ENCODE measurements at places on chromosomes 4 and X.

GRCh38 chr4:8092282-8092681 is 66.3 kb downstream of the ABLIM2 start:
- DNase-seq, result no peak

GRCh38 chrX:146433771-146434170 is 375.8 kb upstream of the CXorf51B start:
- no peak for DNase-seq

GRCh38 chrX:80876877-80877276 is 67.2 kb upstream of the BRWD3 start:
- DNase-seq, result peak; percentile 27

DNA sequence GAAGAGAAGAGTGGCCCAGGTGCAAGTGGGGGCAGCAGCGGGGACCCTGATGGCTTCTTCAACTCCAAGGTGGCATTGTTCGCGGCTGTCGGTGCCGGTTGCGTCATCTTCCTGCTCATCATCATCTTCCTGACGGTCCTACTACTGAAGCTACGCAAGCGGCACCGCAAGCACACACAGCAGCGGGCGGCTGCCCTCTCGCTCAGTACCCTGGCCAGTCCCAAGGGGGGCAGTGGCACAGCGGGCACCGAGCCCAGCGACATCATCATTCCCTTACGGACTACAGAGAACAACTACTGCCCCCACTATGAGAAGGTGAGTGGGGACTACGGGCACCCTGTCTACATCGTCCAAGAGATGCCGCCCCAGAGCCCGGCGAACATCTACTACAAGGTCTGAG is 11.4 kb downstream of the EFNB1 start:
- DNase-seq, result no peak

- no peak for DNase-seq
Observed at GRCh38 chrX:130071611-130072344, 38.5 kb downstream of the ELF4 start.

DNA sequence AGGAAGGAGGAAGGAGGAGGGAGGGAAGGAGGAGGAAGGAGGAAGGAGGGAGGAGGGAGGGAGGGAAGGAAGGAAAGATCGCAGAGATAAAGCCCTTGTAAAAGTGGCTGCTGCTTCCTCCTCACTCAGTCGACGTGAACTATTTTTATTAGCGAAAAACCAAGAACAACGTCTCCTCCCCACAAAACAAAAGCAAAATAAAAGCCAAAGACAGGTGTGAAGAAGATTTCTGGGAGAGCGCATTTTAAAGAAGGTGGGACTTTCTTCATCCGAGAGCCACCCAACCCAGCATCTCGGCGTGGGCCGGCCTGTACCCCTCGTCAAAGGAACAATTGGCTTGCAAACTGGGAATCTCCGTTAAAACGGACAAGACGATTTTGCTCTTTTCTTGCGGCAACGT is 40.7 kb upstream of the ASMTL start:
- no peak for DNase-seq

GRCh38 chr4:88286897-88287296 is 2.5 kb upstream of the PPM1K start:
- no peak for DNase-seq

DNA sequence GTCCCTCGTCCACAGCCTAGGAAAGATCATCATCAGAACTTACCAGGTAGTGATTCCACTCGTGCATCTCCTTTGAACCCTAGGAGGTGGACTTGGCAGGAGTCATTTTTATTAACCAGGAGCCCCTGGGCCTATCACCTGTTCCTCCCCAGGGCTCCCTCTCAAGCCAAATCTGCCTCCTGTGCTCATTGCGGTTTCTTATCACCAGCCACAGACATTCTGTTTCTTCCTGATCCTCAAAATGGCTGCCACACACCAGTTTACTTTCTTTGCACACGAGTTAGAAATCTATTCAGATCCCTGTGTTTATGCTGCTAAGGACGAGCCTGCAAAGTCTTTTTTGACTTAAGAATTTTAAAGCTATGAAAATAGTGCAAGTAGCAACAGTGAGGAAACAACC is 354.5 kb upstream of the BOD1L1 start:
- no peak for DNase-seq

DNA sequence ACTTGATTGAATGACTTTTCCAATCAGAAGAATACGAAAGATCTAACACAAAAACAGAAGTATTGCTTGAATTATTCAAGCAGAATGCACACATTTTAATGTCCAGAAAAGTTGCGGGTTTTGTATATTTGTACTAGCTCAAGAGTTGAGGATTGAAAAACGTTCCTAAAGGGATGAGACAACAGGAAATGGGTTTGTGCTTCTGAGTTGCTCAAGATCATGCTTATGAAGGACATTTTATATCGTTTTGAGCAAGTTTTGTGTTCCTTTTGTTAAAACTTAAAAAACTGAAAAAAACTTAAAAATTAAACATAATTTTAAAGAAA is 353 bp upstream of the SMIM10 start:
- DNase-seq, result no peak

- DNase-seq, result no peak
Observed at GRCh38 chr4:54318904-54319303, 89.8 kb downstream of the PDGFRA start.

GRCh38 chr4:145182222-145182621 is 1.8 kb upstream of the OTUD4 start:
- no peak for DNase-seq

DNA sequence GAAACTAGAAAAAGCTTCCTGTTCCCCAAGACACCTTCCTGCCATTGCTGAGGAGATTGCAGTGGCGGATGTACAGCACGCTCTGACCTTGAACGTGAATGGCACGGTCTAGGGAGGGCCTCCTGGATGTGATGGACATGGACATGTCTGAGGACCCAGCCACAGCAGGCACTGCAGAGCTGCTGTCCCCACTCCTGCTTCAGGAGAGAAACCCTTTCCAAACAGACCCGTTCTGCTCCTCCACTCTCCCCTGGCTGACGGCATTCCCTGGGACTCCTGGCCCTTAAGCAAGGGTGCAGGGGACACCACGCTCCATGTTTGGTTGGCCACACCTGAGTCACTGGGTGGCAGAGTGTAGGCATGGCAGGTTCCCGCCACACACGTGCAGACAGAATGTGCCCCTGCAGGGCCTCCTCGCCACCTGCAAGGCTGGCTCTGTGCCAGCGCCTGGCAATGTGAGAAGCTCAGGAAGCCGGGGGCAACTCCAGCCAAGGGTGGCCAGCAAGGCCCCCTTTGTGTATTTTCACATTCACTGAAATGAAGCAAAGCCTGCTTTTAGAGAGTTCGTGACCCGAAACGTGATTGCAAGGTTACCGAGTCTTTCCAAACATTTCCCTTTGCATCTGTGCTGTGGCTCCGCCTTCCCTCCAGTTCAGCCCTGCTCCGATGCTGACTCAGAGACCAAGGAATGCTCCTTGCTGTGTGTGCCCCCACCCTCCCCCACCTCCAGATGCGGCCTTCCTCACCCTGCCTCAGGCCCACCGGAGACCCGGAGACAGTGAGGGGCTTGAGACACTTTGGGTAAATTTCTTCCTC is 46.1 kb downstream of the HTRA3 start:
- peak; percentile 65 for DNase-seq

DNA sequence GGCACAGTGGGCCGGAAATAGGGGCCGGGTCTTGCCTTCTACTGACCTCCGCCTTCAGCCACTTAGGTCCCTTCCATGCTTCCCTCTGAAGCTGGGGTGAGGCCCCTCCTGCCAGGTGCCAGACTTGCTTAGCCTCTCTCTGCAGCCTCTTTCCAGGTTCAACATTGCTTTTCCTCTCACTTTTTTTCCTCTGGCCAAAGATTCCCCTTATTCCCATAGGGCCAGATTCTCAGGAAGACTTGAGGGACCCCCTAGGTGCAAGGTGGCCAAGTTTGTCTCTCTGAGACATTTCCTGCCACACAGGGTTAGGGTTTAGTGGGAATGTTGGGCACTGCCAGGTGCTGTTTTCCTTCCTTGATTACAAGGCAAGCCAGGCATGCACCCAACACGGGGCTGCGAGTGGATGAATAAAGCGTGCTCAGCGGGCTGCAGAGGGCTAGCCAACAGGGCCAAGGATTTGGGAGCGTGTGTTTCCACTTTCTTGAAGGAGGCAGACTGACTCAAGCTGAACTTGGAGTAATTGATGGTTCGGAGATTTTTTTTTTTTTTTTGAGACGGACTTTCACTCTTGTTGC is 7.6 kb upstream of the GJB1 start:
- no peak for DNase-seq

- peak; percentile 34 for DNase-seq
Observed at GRCh38 chr4:53055274-53055673, 193.2 kb downstream of the RASL11B start.

DNA sequence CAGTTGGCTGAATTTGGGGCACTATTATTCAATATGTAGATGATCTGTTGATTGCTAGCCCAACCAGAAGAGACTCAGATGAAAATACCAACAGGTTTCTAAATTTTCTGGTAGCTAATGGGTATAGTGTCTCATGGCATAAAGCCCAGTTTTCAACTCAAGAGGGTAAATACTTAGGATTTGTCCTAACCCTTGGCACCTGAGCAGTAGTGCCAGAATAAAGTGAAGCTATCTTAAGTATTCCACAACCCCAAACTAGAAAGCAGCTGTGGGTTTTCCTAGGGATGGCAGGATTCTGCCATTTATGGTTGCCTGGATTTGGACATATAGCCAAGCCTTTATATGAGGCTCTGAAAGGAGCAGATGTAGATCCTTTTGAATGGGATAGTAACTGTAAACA is 119.0 kb downstream of the AGTR2 start:
- peak; percentile 22 for DNase-seq

DNA sequence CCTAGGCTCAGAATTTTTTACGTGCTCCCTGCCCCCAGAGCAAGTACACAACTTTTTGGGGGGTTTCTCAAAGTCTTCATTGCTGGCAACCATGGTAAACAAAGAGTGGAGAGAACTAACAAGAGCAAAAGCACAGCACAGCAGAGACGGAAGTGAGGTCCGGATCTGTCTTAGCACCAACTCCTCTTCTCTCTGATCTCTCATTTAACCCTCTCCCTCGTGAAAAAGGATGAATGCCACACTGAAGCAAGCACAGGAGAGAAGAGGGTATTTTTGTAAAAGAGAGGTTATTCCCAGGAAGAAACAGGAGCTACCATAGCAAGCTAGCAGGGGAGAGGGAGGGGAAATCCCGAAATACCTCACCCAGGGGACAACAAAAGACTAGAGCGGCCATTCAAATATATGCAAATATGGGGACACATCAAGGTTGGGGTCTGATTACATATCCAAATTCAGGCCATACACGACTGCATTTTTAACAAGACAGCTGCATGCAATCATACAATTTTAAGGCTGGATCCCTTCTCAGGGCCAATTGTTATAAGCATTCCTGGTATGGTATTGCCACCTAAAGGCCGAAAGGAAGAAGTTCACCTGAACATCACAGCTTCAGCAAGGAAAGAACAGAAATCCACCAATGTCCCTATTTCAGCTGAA is 46.6 kb downstream of the CD40LG start:
- peak; percentile 53 for DNase-seq

GRCh38 chrX:121365572-121366161 is 318.3 kb downstream of the GLUD2 start:
- no peak for DNase-seq

DNA sequence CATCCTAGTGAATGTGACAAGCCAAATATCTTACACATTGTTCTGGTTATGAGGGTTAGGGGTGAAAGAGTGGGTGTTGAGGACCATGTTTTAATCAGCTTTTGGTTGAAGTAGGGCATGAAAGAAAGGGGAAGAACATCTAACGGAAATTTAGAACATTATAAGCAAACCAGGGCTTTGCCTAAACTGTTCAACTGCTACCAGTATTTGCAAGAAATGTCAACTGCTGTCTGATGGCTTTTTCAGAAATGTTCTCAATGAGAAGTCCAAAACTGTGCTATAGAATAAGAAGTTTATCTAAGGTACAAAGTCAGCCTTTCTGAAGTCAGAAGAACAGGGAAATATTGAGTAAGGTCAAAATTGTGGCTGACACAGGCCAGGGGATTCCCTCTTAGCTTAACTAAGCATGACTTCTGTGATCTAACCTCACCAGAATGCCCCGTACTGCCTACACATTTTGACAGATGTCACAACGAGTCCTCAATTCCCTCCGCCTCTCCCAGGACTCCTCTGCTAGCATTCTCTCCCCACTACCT is 67.1 kb downstream of the DTHD1 start:
- no peak for DNase-seq

GRCh38 chr4:186228514-186228894 is 1.2 kb downstream of the KLKB1 start:
- DNase-seq, result no peak

DNA sequence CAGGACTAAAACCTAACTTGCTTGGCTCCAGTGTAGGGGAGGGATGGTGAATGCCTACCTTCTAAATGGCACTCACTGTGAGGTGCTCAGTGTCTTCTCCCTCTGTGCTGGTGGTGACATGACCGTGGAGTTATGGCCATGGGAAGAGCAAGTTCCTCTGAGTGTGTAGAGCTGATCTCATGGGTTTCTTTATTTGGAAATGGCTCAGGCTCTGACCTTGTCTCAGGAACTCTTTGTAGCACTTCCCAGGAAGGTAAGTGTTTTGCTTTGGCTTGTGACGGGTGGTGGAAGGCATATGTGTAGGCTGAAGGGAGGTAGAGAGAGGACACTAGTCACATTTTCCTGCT is 6.4 kb downstream of the MSN start:
- DNase-seq, result no peak

GRCh38 chr4:147518086-147518485 is 37.2 kb downstream of the EDNRA start:
- no peak for DNase-seq

GRCh38 chrX:110399966-110400365 is 41.3 kb downstream of the RTL9 start:
- no peak for DNase-seq

- no peak for DNase-seq
Observed at GRCh38 chr4:57351731-57352130, 241.5 kb upstream of the IGFBP7 start.

- no peak for DNase-seq
Observed at GRCh38 chr4:93475730-93476129, 352.8 kb upstream of the ATOH1 start.

DNA sequence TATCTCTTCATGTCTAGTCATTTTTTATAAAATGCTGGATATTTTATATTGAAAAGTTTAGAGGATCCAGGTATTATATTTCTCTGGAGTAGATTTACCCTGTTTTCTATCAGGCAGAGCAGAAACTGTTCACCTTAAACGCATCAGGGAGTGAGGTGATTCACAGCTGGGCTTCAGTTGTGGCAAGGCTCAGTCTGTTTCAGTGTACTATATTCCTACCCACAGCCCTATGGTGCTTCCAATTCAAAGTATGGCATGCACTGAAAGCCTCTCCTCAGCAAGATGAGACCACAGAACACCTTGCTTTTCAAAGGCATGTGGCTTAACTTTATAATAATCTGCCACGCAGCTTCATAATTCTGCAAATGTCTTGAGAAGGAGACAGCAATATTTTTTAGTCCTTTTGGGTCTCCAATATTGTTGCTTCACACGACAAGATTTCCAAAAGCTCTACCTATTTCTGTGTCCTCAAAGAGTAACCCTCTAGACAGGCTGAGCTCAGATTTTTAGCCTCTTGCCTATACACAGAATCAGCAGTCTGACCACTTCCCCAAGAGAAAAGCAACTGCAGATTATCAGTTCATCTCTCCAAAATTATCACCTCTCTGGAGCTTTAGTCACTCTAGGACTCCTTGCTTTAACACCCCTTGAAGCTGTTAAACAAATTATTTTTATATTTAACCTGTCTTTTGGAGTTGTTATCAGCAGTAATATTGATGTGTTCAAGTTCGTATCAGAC is 24.4 kb downstream of the PRDM5 start:
- DNase-seq, result no peak
